ENCODE measurements at places on chromosomes 11 and 22.

DNA sequence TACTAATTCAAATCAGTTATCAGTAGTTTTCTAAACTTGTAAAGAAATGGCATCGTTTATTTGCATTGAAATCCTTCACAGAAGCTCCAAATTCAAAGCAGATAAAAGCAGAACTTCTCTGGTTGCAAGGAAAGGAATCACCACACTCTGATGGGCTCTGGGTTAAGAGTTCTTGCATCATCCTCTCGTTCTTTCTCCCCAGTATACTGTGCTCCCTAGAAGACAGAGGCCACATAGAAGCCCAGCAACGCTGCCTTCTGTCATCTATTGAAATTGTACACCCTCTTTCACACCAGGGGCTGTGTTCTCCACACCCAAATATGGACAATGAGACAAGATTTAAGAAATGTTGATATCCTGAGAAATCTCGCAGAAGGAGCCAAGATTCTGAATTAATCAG, 29.3 kb downstream of the FAT3 start:
- DNase-seq = no peak

DNA sequence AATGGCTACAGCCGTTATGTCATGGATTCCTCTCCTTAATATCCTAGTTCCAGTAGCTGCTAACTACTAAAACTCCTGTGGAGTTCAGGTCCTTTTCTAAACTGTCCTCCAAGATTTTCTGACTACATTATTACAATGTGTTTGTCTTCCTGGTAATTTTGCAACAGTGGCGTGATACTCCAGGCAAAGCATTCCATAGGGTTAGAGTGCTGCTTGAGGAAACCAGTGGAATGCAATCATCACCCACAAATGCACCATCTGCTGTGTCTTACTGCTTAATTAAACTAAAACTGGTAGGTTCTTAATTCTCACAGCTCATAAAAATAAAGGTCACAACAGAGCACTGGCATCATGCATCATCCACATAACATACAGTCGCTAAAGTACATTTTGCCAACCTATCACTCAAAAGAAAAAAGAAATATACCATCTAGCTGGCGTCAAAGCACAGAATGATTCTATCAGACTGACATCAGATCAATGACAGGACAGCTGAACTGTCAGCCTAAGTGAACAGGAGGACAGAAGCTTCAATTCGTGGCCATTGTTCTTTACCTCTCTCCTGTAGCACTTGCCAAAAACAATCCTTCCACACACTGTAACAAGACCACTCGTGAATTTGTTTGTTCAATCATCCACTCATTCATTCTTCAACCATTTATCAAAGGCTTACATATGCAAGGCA, 182.5 kb downstream of the CADM1 start:
- DNase-seq = no peak

DNA sequence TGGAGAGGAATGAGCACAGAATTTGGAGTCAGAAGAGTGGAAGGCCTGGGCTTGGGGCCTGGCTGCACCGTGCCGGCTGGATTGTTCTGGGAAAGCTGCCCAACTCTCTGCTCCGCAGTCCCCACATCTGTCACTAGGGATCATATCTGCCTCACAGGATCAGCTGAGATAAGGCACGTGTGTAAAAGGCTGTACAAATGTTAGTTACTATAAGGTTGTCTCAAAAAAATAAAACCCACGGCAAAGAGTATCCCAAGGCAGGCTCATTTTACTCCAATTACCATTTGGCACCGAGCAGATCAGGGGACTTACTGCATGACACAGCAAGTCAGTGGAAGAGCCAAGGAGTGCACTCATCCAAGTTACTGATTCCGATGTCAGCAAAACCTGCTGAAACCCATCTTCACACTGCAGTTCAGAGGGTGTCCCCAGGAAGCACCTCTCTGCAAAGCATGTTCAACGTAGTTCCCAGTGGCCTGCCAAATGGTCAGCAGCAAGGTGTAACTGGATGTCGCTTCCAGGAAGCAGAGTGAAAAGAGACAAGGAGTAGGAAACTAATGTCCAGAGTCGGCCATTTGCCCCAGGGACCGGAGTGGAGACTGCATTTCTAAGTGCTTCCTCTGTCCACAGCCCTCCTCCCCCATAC, 18.1 kb upstream of the MRTFA start:
- DNase-seq = no peak

DNA sequence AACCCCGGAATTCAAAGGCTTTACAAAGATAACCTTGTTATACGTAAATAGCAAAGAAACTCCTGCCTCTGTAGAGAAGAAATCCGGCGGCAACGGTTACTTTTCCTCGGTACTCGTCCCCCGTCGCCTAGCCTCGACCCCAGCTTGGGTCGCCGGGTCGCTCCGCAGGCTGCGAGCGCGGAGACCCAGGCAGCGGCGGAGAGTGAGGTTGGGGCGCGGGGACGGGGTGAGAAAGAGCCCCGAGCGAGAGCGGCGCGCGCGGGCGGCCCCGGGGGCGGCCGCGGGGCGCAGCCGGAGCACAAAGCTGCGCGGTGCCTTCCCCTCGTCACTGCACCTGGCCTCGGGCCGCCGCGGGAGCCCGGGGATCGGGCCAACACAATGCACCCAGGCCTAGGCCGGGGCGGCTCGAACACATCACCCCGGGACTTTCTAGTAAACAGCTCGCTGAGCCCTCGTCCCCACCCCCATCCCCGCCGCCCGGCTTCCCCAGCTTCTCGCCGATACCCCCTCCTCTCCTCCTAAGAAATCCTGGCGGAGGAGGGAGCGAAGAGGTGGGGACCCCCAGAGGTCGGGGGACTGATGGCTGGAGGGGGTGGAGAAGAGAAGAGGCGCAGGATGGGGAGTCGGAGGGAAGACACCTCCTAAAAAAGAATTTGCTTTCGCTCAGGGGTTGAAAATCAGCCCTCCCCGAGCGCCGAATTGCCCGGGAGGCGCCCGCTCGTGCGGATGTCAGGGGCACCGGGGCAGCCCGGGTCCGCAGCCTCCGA, 845 bp downstream of the MPPED2 start:
- DNase-seq = no peak

DNA sequence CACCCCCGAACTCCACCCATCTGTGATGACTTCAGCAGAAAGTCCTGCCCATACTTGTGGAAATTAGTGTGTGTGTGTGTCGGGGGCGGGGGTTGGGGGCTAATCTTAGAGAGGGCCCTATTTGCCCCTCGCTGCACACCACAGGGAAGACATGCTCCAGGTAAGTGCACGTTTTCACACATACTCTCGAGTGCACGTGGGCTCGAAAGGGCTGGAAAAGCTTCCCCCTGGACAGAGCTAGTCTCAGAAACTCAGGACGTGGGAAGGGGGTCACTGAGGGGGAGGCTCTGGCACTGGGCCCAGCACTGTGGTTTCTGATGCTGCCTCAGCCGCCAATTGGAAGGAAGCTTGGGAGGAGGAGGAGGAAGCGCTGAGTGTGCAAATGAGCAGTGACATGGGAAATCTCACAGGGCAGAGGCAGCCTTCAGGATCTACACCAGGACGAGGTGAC, 40.7 kb upstream of the CD82 start:
- no peak for DNase-seq
